Hippocampal formation (tissue), 2 donors: ENCODE measurements at places on chromosomes 1 and 21.

GRCh38 chr21:44943686-44944550 is 4.1 kb downstream of the SLX9 start:
- DNase-seq: no peak

- no peak for DNase-seq
Measured at GRCh38 chr1:186875896-186876835, 47.4 kb downstream of the PLA2G4A start.

DNA sequence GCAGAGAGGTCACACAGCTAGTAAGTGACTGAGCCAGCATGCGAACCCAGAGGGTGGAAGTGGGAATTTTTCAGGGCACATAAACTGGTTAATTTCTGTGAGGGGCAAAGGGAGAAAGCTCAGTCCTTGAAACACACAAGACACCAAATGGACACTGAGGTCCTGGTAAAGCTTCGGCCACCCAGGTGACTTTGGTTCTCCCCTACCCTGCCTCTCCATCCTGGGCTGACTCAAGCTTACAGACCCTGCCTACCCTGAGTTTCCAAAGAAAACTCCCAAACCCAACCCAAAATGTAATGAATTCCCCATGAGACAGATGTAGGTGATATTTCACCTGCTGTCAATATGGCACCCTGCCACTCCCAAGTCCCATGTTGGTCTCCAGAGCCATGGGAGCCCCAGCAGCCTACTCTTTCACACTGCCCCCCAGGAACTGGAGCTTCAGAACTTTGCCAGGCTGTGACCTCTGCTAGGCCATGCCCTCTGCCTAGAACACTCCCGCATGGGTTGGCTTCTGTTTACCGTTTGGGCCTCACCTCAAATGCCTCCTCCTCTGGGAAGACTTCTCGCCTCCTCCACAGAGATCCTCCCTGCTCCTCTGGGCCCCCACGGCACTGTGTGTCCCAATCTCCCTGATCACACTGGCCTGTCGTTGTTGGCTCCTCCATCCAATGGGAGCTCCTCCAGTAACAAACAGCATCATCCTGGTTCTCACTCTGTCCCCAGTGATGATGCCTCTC is 3.7 kb upstream of the LRP8 start:
- no peak for DNase-seq

GRCh38 chr1:14765773-14766172 is 167.3 kb downstream of the KAZN start:
- no peak for DNase-seq

DNA sequence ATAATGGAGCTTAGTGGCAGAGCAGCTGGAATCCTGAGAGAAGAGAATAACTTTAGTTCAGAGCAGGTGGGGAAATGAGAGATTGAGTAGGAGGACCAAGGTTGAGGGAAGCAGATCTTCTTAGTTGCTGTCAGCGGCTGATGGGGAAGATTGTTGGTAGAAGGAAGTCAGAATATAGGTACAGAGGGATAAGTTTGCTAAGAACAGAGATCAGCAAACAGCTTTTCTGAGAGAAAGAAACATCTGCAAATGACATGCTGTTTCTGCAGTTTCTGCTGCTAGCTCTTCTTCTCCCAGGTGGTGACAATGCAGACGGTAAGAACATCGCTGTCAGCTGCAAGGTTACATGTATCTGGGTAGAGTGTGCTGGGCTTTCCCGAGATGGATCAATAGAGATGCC is at the start of gene CD1C:
CD1C (plus strand) TSS at position 113 of the 400 bp plus-strand sequence; CDS start at position 255, 142 bp downstream.
- DNase-seq: no peak

GRCh38 chr1:237999426-238000052 is 108.8 kb upstream of the ZP4 start:
- no peak for DNase-seq

DNA sequence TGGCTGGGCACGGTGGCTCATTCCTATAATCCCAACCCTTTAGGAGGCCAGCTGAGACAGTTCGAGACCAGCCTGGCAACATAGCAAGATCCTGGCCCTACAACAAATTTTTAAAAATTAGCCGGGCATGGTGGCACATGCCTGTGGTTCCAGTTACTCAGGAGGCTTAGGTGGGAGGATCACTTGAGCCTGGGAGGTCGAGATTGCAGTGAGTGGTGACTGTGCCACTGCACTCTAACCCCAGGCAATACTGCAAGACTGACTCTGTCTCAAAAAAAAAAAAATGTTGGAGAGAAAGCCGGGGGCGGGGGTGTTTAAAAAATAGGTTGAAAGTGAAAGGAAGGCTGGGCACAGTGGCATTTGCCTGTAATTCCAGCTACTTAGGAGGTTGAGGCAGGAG is 16.5 kb downstream of the CLDN19 start:
- DNase-seq: no peak

DNA sequence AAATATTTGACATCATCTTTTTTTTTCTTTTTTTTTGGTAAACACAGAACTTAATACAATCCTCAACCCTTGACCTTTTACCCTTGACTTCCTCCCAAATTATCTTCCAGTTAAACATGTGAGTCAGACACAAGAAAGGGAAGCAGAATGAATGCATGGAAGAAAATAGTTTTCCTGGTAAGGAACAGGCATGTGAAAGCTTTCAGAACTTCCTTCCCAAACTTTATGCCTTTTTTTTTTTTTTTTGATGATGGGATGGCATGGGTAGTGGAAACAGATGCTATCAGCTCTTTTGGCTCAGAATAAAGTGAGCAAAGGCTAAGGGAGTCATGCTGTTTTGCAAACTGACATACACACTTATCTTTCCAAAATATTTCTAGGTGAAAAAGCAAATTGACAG is 1079.1 kb downstream of the TTLL7 start:
- DNase-seq: no peak

DNA sequence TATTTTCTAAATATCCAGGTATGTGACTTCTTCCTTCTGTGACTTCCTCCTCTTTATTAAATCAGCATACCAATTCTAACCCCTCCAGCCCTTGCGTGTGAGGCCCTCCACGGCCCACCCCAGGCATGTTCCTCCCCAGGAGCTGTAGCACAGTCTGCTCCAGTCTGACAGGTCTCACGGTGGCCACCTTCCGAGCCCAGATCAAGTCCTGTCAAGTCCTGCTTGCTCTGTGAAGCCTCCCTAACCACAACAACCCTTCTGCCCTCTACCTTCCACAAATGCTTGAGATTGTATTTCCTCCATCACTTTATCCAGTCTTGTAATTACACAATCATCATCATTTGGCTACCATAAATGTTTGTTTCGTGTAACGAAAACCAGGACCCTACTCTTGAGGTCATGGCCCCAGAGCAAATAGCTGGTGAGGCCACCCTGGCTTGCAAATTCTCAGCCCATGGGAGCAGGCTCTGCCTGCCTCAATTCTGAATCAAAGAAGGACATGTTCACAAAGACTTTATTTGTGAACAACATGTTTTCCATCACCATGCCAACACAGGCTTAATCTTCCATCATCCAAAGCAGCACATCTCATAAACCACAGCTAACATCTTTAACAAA is 33.0 kb upstream of the S100A7 start:
- DNase-seq: no peak

GRCh38 chr1:11944358-11944931 is 9.9 kb downstream of the PLOD1 start:
- no peak for DNase-seq

DNA sequence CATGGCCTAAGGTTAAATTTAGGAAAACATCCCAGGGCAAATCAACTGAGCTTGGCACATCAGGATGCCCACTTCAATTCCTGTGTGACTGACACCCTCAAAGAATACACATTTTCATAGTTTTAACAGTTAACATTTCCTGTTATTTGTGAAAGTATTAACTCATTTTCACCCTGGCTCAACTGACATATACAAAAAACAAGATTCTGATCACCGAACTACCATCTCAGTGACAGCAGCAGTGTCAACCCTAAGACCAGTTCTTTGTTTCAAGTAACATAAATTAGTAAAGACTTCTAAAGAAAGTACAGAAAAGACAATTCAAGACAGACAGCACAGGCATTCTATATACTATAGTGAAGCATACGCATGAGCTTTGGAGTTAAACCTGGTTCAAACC is 69.0 kb upstream of the SDC3 start:
- no peak for DNase-seq
